ENCODE measurements at places on chromosomes 5 and 9. TPM values are rescaled to one million over a fixed set of nuclear protein-coding genes. Genes with fewer than 3 reads are reported as not detected.

Gene PHF24
- under 0.01 TPM for total RNA-seq

DNA sequence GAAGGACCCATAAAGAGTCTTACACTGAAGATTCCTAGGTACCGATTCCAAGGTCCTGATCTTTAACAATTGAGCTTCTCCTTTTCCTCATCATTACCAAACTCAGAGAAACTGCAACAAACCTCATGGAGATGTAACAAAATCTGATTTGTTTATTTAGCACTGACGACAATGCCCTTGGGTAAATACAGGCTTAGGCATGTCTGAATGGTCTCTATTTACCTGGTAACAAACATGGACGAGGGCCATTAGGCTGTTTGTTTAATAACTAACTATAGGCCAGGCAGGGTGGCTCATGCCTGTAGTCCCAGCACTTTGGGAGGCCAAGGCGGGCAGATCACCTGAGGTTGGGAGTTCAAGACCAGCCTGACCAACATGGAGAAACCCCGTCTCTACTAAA, 333.3 kb downstream of the AGTPBP1 start:
- DNase-seq: no peak

- no peak for DNase-seq
Observed at GRCh38 chr9:123033864-123034601, 566 bp downstream of the GPR21 start.

- no peak for DNase-seq
Observed at GRCh38 chr5:171575386-171575785, 155.9 kb downstream of the FGF18 start.

GRCh38 chr9:120735415-120736126, 21.3 kb upstream of the MEGF9 start:
- DNase-seq: no peak

Gene LCN1
- total RNA-seq: not detected

Gene SCGB3A2
- not detected for total RNA-seq

Gene SOX30
- total RNA-seq: not detected

DNA sequence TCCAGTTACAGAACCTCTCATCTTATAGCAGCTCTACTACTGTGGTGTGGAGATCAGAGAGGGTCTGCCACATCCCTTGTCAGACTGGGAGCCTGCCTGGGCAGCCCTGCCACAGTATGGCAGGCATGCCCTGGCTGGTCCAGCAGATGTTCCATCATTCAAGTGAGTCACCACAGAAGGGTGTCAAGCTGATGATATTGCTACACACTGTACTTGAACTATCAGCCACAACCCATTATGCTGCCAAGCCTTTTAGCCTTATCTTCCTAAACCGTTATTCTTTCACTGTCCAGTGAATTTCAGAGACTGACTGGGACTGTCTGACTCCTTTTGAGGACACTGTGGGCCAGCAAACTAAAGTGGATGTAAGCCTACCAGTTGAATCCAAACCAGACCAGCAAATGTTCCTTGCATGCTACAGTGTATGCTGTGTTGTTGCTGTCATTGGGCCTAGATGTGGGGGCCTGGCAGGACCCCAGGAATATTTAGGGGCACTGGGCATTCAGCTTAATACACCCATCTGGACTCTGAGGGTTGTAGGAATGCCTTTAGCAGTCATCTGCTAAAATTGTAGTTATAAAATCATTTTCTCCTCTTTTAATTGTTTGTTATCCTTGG, 202.6 kb downstream of the NR3C1 start:
- no peak for DNase-seq

- no peak for DNase-seq
Observed at GRCh38 chr9:118957585-118957984, 411.6 kb downstream of the BRINP1 start.

DNA sequence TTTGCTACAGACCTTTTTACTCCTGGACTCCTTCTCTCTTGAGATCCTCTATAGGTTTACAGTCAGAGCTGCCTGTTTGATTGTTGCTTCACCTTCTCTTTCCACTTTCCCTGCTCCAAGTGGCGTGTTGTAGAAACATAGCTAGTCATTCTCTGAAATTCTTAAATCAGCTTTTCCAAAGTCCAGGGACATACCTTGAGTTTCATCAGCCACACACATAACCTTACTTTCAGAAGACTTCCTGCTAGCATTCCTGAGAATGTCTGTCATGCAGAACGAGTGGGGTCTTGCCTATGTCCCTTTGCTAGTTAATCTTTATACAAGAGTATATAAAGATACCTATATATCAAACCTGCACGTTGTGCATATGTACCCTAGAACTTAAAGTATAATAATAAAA, 230.3 kb upstream of the ZNF462 start:
- DNase-seq: no peak

Gene TAF11L13
- total RNA-seq: not detected

Gene GTF3C4
- total RNA-seq: 12.9 TPM

- no peak for DNase-seq
Observed at GRCh38 chr9:11257992-11258391, 645.2 kb upstream of the PTPRD start.

GRCh38 chr9:28600226-28600625, 1026.9 kb upstream of the C9orf72 start:
- no peak for DNase-seq

- no peak for DNase-seq
Observed at GRCh38 chr5:143267186-143267585, 136.3 kb downstream of the NR3C1 start.

Gene SELENOP
- total RNA-seq: 160 TPM

GRCh38 chr5:157214861-157215513, 34.3 kb downstream of the ITK start:
- DNase-seq: no peak

DNA sequence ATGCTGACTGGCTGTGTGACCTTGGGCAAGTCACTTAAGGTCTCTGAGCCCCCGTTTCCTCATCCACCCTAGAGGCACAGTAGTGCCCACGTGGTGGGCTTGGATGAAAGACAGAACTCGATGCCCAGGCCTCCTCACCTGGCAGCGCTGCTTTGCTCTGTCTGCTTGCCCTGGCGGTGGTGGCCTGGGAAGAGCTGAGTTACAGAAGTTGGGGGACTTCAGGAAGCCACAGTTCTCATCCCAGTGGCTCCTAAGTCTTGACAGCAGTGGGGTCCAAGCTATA, 171.5 kb upstream of the IER5L start:
- DNase-seq: no peak

DNA sequence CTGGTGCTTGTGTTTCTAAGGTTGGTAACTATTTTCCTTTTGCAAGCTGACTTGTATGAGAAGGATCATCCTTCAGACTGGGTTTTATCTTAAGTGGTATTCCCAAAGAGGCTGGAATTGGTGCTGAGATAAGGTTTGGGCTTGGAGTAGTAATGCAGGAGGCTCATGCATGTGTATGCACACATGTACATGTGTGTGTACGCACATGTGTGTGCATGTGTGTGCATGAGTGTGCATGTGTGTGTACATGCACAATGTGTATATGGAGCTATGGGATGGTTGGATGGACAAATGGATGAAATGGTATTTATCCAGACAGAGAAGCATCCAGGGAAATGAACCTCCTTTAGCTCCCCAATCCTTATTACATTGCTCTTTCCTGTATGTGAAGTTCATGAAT, 142.6 kb downstream of the CARTPT start:
- DNase-seq: no peak

- no peak for DNase-seq
Observed at GRCh38 chr5:142517840-142518239, 168.1 kb downstream of the FGF1 start.

- no peak for DNase-seq
Observed at GRCh38 chr5:135498637-135498995, 37.1 kb downstream of the NEUROG1 start.

DNA sequence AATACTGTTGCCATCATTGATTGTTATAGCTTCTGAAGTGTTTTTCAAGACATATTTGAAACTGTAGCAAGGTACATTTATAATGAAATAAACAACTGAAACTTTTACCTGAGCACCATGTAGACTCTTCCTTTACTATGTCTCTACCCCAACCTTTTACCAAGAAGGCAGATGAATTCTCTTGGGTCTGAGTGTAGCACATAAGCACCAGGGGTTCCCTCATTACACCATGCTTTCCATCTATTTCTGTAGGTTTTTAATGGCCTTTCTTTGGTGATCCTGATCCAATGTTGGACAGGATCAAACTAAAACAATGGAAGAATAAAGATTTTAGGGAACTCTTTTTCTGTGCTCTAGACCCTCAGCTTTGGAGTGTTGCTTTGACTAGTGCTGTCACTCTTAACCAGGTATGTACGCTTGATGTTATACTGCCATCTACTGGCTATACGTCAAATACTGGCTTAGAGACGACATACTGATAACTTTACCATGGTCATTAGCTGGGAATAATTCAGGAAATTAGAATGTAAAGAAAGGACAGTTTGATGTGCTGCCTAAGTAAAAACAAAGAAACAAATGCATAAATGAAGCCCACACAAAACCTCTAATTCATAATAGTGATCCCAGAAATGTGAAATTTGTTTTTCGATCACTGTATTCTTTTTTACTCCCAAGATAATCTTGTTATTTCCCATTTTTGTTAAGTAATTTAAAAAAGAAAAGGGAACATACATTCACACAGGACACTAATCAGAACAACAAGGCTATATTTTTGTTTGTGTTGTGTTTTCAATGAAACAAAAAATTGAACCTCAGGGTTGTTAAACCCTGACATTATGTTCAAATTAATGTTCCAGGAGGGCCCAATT, 30.7 kb downstream of the IFNW1 start:
- no peak for DNase-seq

- DNase-seq: no peak
Observed at GRCh38 chr5:14414656-14415023, 167.0 kb upstream of the OTULINL start.

Gene LECT2
- total RNA-seq: not detected

Gene CNTNAP3
- 80.2 TPM for total RNA-seq

Gene RALGPS1
- 4.6 TPM for total RNA-seq

GRCh38 chr5:95533106-95533505, 21.7 kb downstream of the SKIC3 start:
- no peak for DNase-seq

Gene NDFIP1
- total RNA-seq: 169 TPM

Gene PCDHGB5
- total RNA-seq: 8.7 TPM

- no peak for DNase-seq
Observed at GRCh38 chr5:115297031-115297430, 577 bp upstream of the CCDC112 start.

Gene CARTPT
- 23.5 TPM for total RNA-seq

All from esophagus muscularis mucosa (tissue), 4 donors.